ENCODE measurements at places on chromosomes 6 and 20.
A peak's percentile ranks its signal among the peaks of the same experiment; 100 is the strongest.

DNA sequence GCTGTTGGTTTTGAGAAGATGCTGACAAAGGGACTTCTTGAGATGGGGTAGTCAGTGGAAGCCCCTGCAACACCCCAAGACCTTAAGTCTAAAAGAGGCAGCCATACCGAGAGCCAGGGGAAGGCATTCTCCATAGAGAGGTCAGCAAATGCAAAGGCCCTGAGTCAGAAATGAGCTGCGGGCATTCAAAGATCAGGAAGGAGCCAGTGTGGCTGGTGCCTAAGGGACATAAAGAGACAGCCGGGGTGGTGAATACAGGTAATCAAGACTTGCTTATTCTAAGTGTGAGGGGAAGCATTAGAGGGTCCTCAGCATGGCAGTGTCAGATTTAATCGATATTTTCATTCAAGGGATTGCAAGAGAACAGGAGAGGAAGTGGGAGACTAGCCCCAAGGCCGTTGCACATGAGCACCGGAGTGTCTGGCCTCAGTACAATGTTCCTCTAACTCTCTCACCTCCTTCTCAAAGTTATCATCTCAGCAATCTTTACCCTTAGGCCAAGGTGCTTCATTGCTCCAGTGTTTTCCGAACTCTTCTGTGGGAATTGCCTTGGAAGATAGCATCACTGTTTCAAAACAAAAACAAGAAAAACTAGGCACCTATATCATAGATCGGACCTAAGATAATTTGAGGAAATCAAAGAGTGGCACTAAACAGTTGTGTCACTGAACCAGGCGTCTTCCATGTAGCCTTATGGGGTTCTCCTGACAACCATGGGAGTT, 173.2 kb downstream of the DOK5 start:
- no peak for DNase-seq

GRCh38 chr20:49420811-49421295, 61.6 kb downstream of the KCNB1 start:
- DNase-seq: no peak

GRCh38 chr6:89941031-89941762, 46.9 kb downstream of the GJA10 start:
- no peak for DNase-seq

- no peak for DNase-seq
Measured at GRCh38 chr6:150238336-150238741, 95.5 kb downstream of the PPP1R14C start.

GRCh38 chr6:137692806-137693205, 174.3 kb upstream of the TNFAIP3 start:
- DNase-seq: peak; percentile 82

GRCh38 chr6:110317189-110317588, 41.0 kb downstream of the METTL24 start:
- no peak for DNase-seq

DNA sequence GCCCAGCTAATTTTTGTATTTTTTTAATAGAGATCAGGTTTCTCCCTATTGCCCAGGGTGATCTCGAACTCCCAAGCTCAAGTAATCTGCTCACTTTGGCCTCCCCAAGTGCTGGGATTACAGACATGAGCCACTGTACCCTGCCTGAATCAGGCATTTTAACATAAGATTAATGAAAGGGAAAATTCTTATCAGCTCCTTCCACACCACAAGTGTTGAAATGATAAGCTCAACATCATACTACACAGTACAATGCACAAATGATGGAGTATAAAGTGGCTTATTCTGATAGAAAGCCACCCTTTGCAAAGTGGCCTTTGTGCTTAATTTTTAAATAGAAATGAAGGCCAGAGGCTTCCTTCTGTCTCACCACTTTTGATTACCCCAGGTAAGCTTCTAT, 71.3 kb upstream of the MCHR2 start:
- DNase-seq: no peak

- DNase-seq: no peak
Measured at GRCh38 chr6:42960243-42961019, at the start of gene GNMT. Gene GNMT, plus strand, starts transcription at chr6:42960754. Its CDS starts 14 bp downstream, at chr6:42960768.

- no peak for DNase-seq
Measured at GRCh38 chr20:57650756-57651483, 30.7 kb upstream of the ZBP1 start.

GRCh38 chr6:39377539-39377950, 55.0 kb upstream of the KCNK16 start:
- DNase-seq: peak; percentile 43

DNA sequence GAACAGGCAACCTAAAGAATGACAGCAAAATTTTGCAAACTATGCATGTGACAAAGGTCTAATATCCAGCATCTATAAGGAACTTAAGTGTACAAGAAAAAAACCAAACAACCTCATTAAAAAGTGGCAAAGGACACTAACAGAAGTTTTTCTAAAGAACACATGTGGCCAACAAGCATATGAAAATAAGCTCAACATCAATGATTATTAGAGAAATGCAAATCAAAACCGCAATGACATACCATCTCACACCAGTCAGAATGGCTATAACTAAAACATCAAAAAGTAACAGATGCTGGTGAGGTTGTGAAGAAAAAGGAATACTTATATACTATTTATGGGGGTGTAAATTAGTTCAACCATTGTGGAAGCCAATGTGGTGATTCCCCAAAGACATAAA, 5.5 kb downstream of the RFPL4B start:
- DNase-seq: no peak

DNA sequence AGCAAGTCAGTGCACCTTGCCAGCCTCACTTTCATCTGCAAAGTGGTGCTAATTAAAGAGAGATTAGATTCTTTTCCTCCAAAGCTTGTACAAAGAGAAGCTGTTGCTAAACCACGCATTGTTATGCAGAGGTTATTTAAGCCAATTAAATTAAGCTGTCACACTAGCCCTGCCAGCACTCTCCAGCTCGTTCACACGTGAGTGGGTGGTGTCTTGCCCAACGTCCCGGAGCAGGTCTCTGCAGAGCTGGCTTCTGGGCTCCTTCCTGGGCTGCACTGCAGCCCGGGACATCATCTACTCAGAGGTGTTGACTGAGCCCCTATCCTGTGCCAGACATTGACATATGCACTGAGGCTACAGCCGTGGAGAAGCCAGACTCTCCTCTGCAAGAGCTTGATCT, 401.6 kb upstream of the SULF2 start:
- DNase-seq: no peak

- DNase-seq: no peak
Measured at GRCh38 chr6:135640449-135641111, 143.0 kb upstream of the AHI1 start.

DNA sequence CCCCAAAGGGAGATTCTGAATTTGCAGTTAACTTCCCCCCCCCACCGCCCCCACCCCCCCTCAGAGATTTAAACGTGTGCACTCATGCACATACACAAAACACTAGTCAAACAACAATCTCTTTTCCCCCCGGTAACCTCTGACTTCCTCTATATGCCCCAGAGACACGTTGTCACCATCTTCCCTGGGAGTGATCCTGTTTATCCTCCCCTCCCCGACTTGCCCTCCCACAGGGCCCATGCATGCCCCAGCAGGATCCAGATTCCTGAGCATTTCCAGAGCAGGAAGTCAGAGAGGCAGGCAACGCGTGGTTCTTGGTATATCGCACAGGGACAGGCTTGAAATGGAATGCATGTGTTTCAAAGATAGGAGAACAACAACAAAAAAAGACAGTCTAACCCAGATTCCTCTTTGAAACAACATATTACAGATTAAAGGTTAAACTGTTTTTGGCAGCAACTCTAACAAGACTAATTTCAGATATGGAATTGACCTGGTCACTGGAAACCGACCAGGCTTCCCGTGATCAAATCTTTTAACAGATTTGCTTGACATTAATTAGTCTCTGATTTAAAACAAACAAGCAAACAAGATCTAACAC, 1.3 kb downstream of the BLCAP start:
- DNase-seq: peak; percentile 55

DNA sequence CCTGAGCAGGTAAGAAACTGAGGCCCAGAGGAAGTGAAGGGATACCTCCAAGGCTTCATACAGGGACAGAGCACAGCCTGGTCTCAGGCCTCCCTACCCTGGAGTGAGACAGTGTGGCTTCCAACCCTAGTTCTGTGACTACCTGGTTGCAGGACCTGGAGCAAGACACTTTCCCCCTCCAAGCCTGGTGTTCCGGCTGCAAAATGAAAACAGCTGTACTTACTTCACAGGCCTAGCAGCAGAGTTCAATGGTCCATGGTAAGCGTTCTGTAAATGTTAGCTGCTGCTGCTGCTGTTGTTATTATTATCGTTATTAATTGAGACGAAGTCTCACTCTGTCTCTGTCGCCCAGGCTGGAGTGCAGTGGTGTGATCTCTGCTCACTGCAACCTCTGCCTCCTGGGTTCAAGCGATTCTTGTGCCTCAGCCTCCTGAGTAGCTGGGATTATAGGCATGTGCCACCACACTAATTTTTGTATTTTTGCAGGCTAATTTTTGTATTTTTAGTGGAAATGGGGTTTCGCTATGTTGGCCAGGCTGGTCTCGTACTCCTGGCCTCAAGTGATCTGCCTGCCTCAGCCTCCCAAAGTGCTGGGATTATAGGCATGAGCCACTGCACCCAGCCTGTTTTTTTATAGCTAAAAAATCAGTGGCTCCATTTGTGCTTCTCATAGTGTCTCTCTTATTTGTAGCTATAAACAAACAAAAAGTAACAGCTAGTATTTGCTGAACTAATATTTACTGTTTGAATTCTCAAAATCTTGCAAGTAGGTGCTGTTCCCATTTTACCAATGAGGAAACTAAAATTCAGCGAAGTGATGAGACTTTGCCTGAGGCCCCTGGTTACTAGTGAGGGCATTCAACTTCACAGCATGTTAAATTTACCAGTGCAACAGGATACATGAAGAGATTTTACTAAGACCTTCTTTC, 41.9 kb downstream of the COX4I2 start:
- DNase-seq: no peak

DNA sequence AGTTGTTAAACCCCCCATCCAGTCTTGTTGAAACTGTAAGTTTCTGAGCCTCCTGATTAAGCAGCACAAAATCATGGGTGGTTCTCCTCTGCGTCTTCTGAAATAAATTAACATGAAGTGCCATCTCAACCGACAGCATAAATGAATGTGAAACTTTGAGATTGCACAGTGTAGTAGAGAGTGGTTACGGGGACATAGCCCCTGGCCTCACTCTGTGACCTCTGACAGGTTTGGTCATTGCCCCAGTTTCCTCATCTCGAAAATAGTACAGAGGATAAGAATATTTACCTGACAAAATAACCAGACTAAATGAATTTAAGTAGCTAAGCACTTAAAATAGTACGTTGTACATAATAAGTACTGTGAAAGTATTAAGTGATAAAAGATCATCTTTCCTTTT, 19.1 kb downstream of the NKX2-4 start:
- no peak for DNase-seq

- no peak for DNase-seq
Measured at GRCh38 chr6:16306334-16306733, 67.9 kb downstream of the GMPR start.

DNA sequence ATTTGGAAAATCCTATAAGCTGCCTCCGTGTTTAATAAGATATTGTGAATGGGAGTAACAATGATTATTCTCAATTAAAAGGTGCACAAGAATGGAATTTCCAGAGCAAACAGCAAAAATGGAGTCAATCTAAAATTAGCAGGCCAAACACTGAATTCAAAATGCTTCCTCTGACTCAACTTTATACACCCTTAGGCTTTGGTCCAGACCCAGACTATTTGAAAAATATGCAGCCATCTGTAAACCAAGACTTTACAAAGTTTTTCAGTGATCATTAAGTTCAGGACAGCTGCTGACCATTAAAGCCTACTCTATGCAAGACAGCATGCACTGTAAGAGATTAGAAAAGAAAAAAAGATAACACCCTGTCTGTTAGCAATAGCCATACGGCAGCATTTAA, 39.4 kb upstream of the CCN6 start:
- no peak for DNase-seq

DNA sequence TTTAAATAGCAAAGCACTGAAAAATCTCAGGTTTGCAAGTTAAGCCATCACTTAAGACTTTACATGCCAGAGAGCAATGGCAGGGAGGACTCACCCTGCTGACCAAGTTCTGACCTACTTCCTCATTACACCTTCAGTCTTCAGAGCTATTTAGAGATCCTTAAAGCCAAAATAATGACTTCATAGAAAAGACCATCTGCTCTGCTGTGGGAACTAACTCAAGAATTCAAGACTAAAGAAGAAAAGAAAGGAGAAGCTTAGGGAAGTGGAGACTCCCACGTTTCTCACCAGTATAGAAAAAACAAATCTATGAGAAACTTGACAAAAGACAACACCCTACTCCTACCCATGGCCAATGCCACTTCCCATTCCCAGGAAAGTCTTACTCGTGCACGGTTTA, 28.6 kb downstream of the XPO5 start:
- no peak for DNase-seq

GRCh38 chr6:160007611-160008010, 38.7 kb downstream of the IGF2R start:
- DNase-seq: no peak

DNA sequence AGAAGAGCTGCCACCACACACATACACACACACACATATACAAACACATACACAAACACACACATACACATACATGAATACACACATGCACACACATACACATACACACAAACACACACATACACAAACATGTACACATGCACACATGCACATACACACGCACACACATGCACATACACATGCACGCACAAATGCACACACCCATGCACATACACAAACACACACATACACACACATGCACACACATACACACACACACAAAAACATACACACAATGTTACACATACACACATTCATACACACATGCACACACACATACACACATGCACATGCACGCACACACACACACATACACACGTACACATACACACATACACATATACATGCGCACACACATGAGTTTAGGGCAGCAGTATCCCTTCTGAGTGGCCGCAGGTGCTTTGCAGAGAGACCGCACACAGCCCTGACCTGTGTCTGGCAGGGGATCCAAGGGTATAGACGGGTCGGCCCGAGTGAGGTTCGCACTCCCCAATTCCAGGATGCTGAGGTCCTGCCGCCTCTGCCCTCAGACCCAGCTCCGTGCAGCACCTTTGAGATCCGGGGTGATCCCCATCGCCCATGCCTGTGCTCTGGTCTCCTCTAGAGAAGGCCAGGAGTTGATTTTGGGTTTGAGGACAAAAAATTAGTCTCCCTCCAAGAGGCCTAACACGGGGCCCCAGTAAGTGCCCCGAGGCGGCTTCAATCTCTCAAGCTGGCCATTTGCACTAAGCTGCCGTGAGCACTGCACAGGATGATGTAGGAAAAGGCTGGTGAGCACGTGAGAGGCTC, 56.8 kb downstream of the TMEM242 start:
- DNase-seq: no peak

DNA sequence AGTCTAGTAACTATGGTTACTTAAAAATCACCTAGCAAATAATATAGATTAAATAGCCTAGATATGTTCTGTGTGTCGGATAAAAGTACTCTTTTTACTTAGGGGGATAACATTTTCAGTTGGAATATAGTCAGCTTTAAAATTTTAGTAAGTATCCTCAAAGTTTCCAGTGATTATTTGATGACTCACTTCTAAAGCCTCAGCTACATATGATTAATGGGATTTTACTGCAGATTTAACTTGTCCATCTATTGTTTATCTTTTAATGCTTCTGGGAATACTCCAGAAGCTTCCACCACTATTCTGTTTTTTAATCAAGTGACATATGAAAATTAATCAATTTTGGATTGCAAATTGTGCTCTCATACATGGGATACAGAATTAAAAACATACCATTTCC, 8.7 kb upstream of the TENT5A start:
- no peak for DNase-seq
